Left cardiac atrium (tissue), 4 donors: ENCODE measurements at places on chromosomes 12 and 14. TPM values are rescaled to one million over a fixed set of nuclear protein-coding genes. Genes with fewer than 3 reads are reported as not detected.

The SLC10A1 gene
- total RNA-seq = not detected

DNA sequence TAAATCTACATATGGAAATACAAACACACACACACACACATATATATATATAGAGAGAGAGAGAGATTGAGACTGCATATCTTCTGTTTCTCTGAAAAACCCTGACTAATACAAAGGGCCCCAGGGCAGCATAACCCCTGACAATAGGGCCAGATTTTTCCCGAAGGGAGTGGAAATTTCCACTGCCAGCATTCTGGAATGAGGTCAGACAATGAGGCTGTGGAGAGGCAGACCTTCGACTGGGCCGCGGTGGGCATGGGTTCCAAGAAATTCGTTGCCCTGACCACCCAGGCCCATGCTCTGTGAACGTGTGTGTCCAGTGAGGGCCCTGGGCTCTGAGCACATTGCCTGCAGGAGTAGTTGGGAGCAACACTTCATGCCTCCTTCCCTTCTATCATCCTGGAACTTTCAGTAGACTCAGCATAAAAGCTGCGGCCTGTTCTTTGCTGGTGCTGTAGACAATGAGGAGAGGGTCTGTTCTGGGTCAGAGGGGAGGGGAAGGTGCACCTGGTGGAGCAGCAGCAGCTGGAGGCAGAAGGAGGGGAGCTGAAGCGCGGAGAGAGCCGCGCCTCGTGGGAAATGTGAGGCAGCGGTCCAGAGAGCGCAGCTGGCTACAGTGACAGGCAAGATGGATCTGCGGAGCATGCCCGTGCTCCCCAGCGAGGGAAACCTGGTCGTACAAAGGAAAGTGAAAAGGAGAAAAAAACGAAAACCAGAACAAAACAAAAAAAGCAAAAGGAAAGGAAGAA is 25.6 kb upstream of the CCDC60 start:
- no peak for DNase-seq

GRCh38 chr12:77893918-77894317 is 63.2 kb downstream of the NAV3 start:
- no peak for DNase-seq

The SLC6A13 gene
- 2.0 TPM for total RNA-seq

GRCh38 chr14:99541677-99542470 is 60.7 kb downstream of the CCNK start:
- no peak for DNase-seq

The KRT74 gene
- not detected for total RNA-seq

The WASHC3 gene
- total RNA-seq = 31.8 TPM

The AKAP3 gene
- 5.2 TPM for total RNA-seq

- no peak for DNase-seq
Measured at GRCh38 chr12:4197922-4198763, 75.4 kb upstream of the CCND2 start.

The CLEC4C gene
- total RNA-seq = not detected

The HCAR1 gene
- total RNA-seq = 1.4 TPM

DNA sequence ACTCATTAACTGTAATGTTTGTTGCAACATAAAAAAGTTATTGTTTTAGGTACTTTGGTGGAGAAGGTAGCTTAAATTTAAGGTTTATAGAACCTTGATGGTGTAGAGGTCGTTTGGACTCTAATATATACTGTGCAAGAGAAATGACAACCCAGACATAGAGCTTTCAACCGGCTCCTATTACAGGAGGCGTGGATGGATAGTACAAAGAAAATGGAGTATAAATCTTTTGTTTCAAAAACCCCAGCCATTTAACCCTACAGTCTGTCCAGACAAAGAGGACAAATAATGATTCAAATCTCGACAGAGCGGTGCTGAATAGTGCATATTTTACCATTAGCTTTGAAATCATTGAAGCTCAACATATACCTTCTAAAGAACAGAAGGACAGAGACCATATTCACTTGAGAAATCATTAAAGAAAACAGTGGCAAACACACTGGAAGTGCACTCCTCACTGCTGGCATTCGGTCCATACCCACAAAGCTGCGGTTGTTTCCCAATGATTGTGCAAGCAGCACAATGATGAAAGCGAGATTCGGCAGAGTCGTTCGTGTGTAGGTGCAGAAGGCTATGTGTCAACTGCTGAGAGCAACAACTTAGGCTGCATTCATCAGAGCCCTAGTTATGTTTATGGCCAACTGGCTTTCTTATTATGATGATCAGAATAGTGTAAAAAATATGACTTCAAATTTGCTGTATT is 688.6 kb downstream of the NOVA1 start:
- DNase-seq = no peak

GRCh38 chr14:69719501-69719951 is 47.4 kb upstream of the SRSF5 start:
- peak; percentile 71 for DNase-seq

DNA sequence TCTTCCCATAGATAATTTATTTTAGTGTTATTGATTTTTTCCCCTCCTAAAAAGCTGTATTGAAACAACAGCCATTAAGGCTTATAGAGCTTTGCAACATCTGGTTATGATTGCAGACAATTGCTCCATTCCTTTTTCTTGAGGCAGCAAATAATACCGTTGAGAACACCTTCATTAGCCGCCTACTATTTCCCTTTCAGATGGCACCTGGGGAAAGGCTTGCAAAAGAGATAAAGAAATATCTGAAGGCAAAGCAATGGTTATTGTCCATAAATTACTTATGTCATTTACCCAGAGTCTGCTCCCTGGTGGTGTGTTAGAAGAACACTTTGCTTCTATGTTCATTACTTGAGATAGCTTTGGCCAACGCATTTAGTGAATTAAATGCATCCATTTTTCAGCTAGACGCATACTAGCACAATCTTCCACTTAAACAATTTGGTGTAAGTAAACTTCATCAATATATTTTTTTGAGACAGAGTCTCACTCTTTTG is 377.8 kb downstream of the KCNH5 start:
- DNase-seq = no peak

DNA sequence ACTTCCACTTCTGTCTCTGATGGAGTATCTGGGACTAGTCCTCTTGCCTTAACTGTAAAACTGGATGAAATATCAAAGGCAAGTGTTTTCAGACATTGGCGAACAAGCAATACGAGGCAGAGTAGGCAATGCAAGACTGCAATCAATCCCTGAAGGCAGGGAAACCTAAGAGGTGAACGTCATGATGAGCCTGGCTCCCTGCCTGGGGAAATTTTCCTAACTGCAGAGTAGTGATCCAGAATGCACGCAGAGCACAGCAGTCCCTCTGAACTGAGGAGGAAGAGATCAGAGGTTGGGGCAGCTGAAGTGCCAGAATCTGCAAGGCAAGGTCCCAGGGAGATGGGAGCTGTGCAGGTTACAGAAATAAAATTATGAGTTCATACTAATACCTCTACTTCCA is 18.5 kb downstream of the BHLHE41 start:
- DNase-seq = no peak

The SLC7A7 gene
- total RNA-seq = 8.2 TPM

- no peak for DNase-seq
Measured at GRCh38 chr12:21542403-21542802, 16.3 kb downstream of the SPX start.

- DNase-seq = no peak
Measured at GRCh38 chr12:111993292-111994150, 19.4 kb downstream of the TMEM116 start.

DNA sequence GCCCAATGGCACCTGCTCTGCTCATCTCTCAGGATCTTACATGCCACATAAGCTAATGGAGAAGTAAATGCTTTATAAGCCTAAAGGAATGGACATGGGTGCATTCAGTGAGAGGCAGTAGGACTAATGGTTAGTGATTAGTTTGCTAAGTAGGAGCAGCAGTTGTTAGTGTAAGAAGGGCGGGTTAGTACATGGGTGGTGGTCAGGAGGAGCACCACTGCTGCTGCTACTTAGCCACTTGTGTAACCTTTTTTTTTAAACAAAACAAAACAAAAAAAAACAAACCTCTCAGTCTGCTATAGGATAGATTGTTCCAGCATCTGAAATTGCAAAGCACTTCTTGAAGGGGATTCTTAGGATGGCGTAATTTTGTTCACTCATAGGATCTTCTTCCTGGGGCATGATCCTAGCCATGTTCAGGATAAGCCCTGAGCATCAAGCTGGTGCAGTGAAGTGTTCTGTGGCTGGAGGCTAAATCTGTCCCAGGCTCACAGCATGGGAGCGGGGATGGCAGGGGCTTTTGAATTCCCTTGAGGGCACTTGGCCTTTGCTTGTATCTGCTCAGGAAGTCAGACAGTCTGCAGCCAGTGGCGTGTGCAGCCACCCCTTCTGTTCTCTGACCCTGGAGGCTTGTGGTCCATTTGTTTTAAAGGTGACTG is 63.6 kb downstream of the CHST11 start:
- no peak for DNase-seq

GRCh38 chr12:50520416-50521207 is 15.8 kb downstream of the DIP2B start:
- DNase-seq = no peak

- DNase-seq = no peak
Measured at GRCh38 chr12:6605421-6606330, 1.5 kb downstream of the CHD4 start.

The KRT3 gene
- not detected for total RNA-seq

DNA sequence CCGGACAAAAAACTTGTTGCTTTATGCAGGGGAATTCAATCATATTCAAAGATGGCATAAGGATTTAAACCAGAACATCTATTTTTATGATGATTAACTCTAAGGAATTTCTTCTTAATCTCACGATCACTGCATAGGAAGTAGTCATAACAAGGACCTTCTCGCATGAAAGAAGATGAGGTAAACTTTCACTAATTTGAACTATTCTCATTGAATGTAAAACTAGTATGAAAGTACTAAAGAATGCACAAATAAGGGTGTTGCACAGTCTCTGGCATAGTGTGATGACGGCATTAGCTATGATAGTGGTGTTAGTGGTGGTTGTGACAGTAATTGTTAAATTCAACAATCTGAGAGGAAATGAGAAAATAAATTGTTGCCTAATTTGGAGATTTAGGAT is 280.0 kb downstream of the SLC6A15 start:
- DNase-seq = no peak

The ARHGDIB gene
- 118 TPM for total RNA-seq

The SYNE3 gene
- total RNA-seq = 34.3 TPM

DNA sequence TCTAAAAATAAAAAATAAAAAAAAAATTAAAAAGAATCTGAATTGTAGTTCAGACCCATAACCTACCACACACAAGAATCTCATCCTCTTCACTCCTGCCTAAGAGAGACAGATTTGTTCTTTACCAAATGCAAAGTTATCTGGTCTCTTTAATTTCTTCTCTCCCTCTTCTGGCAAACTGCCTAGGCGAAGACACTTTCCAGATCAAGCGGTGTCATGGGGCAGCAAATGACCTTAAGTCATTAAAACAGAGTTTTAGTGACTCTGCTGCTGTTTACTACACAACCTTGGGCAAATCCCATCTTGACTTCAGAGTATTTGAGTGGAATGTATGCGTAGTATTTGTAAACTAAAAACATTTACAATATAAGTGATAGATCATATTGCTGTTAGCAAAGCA is 60.9 kb upstream of the NID2 start:
- no peak for DNase-seq

GRCh38 chr14:76257842-76258397 is 106.2 kb downstream of the GPATCH2L start:
- DNase-seq = no peak

GRCh38 chr14:63735720-63736119 is 7.9 kb upstream of the SGPP1 start:
- DNase-seq = no peak

The IKZF4 gene
- 6.7 TPM for total RNA-seq

DNA sequence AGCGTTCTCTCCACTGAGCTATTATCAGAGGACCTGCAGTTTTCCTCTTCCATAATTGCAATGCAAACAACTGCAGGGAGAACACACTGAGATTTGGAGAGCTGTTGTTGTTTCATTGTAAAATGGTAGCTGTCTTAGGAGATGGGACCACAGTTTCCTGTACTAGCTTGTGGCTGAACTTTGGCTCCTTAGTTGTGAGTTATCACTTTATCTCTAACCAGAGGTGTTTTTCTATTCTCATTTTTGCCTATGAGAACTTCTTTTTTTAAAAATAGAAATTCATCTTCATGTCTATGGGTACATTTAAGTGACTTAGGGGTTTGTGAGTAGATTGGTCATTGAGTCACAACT is 216.5 kb downstream of the SLC38A4 start:
- DNase-seq = no peak

The CCDC175 gene
- not detected for total RNA-seq
